ENCODE measurements at places on chromosomes 7 and 10. TPM values are rescaled to one million over a fixed set of nuclear protein-coding genes. Genes with fewer than 3 reads are reported as not detected.

The MMRN2 gene
- total RNA-seq = 0.06 TPM

The TRPV5 gene
- total RNA-seq = not detected

The BCAP29 gene
- total RNA-seq = 279 TPM

The MINDY4 gene
- total RNA-seq = 10.3 TPM

The INA gene
- 0.46 TPM for total RNA-seq

The FAM53B gene
- 11.4 TPM for total RNA-seq

The ANKRD16 gene
- 7.9 TPM for total RNA-seq

The BBIP1 gene
- 14.2 TPM for total RNA-seq

The MAT1A gene
- not detected for total RNA-seq

The GIMAP5 gene
- 0.24 TPM for total RNA-seq

The ARHGEF5 gene
- 2.0 TPM for total RNA-seq

The CTAGE8 gene
- total RNA-seq = 0.09 TPM

The CLDN4 gene
- 0.15 TPM for total RNA-seq

The SAMD9L gene
- total RNA-seq = 13.5 TPM

The CFAP58 gene
- total RNA-seq = 0.06 TPM

The CTAGE4 gene
- 0.09 TPM for total RNA-seq

The NPVF gene
- not detected for total RNA-seq

The EPHB6 gene
- total RNA-seq = 12.9 TPM

The NUTM2B gene
- total RNA-seq = not detected

The SUN3 gene
- total RNA-seq = not detected

The GLCCI1 gene
- total RNA-seq = 6.0 TPM

The SPAG6 gene
- 0.74 TPM for total RNA-seq

The CLRN3 gene
- not detected for total RNA-seq

The PPP1R9A gene
- total RNA-seq = 2.6 TPM

The PRSS37 gene
- total RNA-seq = not detected

The LRRC4 gene
- total RNA-seq = 0.51 TPM

The RNF133 gene
- not detected for total RNA-seq

The NSUN6 gene
- total RNA-seq = 13.5 TPM

The FAM241B gene
- 2.8 TPM for total RNA-seq

The PNLIPRP2 gene
- total RNA-seq = not detected

The PNLIP gene
- total RNA-seq = not detected

The FFAR4 gene
- total RNA-seq = not detected

The GAD2 gene
- not detected for total RNA-seq

Data from Daoy (cell line).